ENCODE measurements at places on chromosomes 12 and 14. TPM values are rescaled to one million over a fixed set of nuclear protein-coding genes. Genes with fewer than 3 reads are reported as not detected.

Gene CCDC59
- 15.8 TPM for total RNA-seq

DNA sequence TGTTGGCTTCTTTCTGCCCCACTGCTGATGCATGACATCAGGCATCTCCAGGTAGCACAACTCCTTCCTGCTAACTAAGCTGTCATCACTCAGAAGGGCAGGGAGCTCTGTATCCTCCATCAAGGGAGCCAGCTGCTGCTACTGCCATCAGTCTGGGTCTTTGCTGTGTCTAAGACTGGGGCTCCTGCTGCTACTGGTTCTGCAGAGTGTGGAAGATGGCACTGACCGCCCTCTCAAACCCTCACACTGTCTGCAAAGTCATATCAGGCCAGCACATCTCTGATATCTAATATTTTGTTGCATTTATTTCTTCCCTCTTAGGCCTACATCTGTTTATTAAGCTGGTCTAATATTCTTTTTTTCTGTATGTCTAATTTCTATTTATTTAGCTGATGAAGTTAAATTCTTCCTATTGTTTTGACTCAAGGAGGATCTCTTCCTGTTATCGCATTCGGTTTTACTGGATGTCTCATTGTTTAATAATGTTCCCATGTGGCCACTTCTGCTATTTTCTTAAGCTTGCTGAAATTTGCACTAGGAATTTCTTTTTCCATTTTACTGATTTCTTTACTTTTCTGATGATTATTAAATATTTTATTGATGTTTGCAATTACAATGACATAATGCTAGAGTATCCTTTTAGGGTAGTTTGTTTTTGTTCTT lies 7.6 kb upstream of the E2F7 start:
- H3K27ac ChIP-seq, result no peak overlapping the region
- H3K27me3 ChIP-seq, result no peaks in the 10 kb centered on the region
- H3K4me1 ChIP-seq, result no peaks in the 10 kb centered on the region
- H3K36me3 ChIP-seq, result no peaks in the 10 kb centered on the region

GRCh38 chr12:13425766-13426165 lies 229.2 kb downstream of the EMP1 start:
- H3K4me3 ChIP-seq, result no peak overlapping the region
- no peaks in the 10 kb centered on the region for H3K36me3 ChIP-seq
- DNase-seq, result no peak
- H3K27ac ChIP-seq, result no peak overlapping the region

- peak overlapping the region; percentile 88 for H3K27ac ChIP-seq
- peak overlapping the region; percentile 76 for H3K4me3 ChIP-seq
- no peaks in the 10 kb centered on the region for H3K27me3 ChIP-seq
- no peaks in the 10 kb centered on the region for H3K36me3 ChIP-seq
- peak; percentile 65 for DNase-seq
- H3K4me1 ChIP-seq, result no peaks in the 10 kb centered on the region
Observed at GRCh38 chr14:95156161-95157047, 925 bp downstream of the DICER1 start.

DNA sequence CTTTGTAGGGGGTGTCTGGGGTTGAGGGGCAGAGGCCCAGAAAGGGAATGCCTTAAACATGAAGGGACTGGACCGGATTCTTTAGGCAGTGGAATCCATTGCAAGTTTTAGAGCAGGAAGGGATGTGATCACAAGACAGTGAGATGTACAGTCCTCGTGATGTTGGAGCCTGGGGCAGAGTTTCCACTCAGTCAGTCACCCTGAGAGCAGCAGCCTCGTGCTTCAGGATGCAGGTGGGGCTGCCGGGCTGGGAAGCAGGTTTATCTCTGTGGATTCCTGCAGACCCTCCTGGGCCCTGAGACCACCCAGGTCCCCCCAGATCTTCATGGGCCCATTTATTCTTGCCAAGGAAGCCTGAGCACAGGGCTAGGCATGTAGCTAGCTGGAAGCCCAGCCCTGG lies 38.5 kb downstream of the RIN3 start:
- H3K4me3 ChIP-seq, result no peak overlapping the region
- no peaks in the 10 kb centered on the region for H3K4me1 ChIP-seq
- no peaks in the 10 kb centered on the region for H3K27me3 ChIP-seq
- H3K27ac ChIP-seq, result no peak overlapping the region
- no peaks in the 10 kb centered on the region for H3K36me3 ChIP-seq

DNA sequence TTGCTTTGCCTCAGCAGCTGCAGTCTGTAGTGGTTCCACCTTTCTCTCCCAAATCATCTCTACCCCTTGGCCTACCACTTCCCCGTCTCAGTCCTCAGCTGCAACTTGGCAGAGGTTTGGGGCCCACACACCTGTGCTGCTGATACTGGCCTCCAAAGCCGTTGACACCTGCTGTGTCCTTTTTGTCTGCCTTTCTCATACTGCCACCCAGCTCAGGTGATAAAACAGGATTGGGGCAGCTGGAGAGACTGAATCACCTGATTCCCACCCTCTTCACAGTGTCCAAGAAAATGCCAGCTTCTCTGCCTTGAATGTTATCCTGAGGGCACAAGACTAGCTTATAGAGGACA lies 103.7 kb downstream of the ETV6 start:
- H3K36me3 ChIP-seq, result peaks cover 10% of the 10 kb centered on the region
- H3K4me1 ChIP-seq, result no peaks in the 10 kb centered on the region
- DNase-seq, result no peak
- H3K27ac ChIP-seq, result no peak overlapping the region
- no peak overlapping the region for H3K4me3 ChIP-seq

- no peaks in the 10 kb centered on the region for H3K36me3 ChIP-seq
- DNase-seq, result no peak
- no peak overlapping the region for H3K27ac ChIP-seq
- H3K4me3 ChIP-seq, result no peak overlapping the region
Observed at GRCh38 chr12:107530701-107531100, 154.9 kb upstream of the PWP1 start.

GRCh38 chr14:94174604-94175010 lies 485 bp downstream of the PPP4R4 start:
- H3K4me1 ChIP-seq, result no peaks in the 10 kb centered on the region
- H3K27me3 ChIP-seq, result no peaks in the 10 kb centered on the region
- peak overlapping the region; percentile 50 for H3K4me3 ChIP-seq
- H3K36me3 ChIP-seq, result no peaks in the 10 kb centered on the region
- DNase-seq, result no peak
- no peak overlapping the region for H3K27ac ChIP-seq

Gene IL31
- not detected for total RNA-seq

Gene C12orf54
- total RNA-seq, result not detected

GRCh38 chr12:91947459-91947858 lies 198.2 kb downstream of the BTG1 start:
- no peaks in the 10 kb centered on the region for H3K27me3 ChIP-seq
- no peak overlapping the region for H3K27ac ChIP-seq
- no peak for DNase-seq

- DNase-seq, result no peak
- H3K36me3 ChIP-seq, result no peaks in the 10 kb centered on the region
- H3K4me1 ChIP-seq, result no peaks in the 10 kb centered on the region
- H3K4me3 ChIP-seq, result no peak overlapping the region
- H3K27me3 ChIP-seq, result no peaks in the 10 kb centered on the region
- H3K27ac ChIP-seq, result no peak overlapping the region
Observed at GRCh38 chr14:84825481-84826251, 704.3 kb upstream of the FLRT2 start.

GRCh38 chr12:108801736-108802100 lies 55.7 kb downstream of the SSH1 start:
- no peak overlapping the region for H3K4me3 ChIP-seq
- peaks cover 9% of the 10 kb centered on the region for H3K36me3 ChIP-seq
- H3K4me1 ChIP-seq, result peaks cover 4% of the 10 kb centered on the region
- DNase-seq, result no peak

DNA sequence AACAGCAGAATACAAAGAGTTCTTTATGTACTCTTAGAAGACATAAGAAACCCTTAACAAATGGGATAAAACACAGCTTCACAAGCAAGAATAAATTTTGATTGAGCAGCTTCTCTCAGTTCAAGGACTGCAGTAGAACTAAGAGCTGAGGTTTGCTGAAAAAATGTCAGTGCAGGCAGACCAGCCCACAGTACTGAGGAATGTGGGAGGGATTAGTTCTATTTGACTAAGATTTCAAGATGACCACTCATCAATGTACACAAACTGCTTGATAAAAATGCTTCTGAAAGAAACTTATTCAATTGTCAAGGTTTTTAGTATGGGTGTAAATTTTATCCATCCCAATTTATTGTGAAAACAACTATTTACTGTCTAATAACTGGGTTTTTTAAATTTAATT lies 138.4 kb downstream of the SEC23A start:
- no peak for DNase-seq
- H3K36me3 ChIP-seq, result no peaks in the 10 kb centered on the region
- no peak overlapping the region for H3K27ac ChIP-seq
- H3K4me3 ChIP-seq, result no peak overlapping the region
- no peaks in the 10 kb centered on the region for H3K4me1 ChIP-seq

Gene HOXC9
- not detected for total RNA-seq

DNA sequence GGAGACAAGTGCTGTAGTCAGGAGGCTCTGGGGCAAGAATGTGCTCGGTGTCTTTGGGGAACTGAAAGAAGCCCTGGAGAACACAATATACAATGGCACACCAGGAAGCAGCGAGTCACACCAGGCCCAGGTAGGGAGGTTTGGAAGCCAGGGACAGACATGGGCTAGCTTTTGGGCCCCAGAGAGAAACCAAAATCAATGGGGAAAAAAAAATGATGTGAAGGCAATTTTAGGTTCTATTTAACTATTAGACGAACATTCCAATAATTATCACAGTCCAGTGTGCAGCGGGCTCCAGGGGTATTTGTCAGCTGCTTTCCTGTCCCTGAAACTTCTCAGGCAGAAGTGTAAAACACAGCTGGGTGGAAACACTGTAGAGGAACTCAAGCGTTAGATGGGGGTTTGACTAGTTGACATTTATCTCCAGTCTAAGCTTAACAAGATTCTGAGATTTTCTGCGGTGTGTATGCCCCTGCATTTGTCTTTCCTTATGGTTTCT lies 21.8 kb upstream of the EGLN3 start:
- no peaks in the 10 kb centered on the region for H3K27me3 ChIP-seq
- no peak overlapping the region for H3K27ac ChIP-seq
- no peak overlapping the region for H3K4me3 ChIP-seq
- H3K36me3 ChIP-seq, result no peaks in the 10 kb centered on the region
- DNase-seq, result no peak
- H3K4me1 ChIP-seq, result no peaks in the 10 kb centered on the region

DNA sequence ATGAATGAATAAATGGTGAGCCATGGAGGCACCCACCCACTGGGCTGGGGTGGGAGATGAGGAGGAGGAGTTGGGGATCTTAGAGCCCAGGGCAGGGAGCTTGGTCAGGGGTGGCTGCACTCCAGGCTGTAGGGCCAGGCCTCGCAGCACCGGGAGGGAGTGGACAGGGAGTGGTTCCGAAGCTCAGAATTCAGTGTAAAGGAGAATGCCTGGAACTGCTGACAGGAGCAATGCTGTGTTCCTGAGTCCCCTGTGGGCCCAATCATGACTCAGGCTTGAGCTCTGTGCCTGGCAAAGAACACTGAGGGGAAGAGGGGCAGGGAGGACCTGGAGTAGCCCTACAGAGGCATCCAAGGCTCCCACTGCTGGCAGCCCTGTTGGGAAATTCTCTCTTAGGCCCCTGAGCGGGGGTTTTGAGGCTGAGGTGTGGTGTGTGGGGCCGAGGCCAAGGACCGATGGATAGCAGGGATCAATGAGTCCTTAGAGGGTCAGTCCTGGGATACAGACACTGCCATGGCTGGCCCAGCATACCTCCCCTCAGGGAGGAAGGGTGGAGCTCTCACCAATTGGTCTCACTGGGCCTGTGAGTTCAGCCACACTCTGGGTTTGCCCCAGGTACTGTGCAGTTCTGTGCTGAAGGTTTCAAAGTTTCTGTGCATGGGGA lies 9.5 kb upstream of the RABGGTA start:
- no peaks in the 10 kb centered on the region for H3K36me3 ChIP-seq
- no peak overlapping the region for H3K27ac ChIP-seq
- no peaks in the 10 kb centered on the region for H3K4me1 ChIP-seq

Gene ESPL1
- total RNA-seq, result 3.7 TPM

Gene TRPV4
- total RNA-seq, result 5.8 TPM

DNA sequence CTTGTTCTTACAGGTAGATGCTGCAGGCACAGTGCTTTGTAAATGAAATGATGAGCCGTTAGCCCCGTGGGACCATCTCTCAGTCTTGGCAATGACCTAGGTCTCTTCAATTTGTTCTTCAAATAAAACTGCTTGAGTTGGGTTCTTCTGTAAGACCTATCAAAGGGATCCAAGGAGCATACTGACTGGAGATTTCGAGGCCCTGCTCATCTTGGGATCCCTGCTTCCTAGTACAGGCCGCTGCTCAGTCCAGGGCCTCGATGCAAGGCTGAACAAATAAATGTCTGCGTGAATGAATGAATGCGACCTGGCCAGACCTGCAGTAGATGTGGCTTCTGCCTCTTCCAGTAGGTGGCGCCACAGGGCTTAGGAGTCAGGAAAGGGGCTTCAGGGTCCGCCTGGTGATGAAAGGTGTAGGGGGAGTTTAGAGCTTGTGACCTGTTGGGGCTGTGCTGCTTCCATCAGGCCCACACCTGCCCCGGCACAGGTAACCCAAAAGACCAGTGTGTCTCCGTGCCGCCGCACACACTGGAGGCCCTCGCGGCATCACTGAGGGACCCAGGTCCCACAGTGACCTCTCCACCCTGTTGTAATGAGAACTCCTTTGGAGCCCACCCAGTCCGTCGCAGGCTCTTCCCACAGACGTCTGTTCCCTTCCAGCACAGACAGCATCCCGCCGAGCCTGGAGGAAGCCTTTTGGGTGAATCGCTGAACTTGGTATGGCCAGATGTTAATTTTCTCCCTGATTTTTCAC lies 4.4 kb downstream of the CACNA1C start:
- peaks cover under 1% of the 10 kb centered on the region for H3K27me3 ChIP-seq

DNA sequence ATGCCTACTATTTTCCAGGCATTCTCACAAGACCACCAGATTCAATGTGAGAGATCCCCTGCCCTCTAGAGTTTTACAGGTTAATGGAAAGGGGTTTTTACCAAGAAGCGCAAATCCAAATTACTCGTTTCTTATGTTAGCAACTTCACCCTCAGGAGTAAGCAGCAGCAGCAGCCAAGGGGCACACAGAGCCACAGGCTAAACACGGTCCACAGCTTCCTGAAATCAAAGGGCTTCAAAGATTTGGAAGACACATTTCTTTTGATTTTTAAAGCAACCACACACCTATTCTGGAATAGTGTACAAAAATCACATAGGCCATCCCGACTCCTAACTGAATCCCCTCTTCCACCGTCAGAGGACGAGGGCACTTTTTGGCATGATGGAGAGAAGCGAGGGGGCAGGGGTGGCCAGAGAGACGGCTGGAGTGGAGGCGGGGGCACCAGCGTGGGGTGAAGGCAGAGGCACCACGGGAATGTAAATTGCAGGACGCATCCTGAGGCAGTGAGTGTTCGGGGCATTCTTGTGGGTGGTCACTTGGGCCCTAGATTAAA lies 107.0 kb downstream of the ARF6 start:
- DNase-seq, result no peak
- no peaks in the 10 kb centered on the region for H3K27me3 ChIP-seq
- no peaks in the 10 kb centered on the region for H3K4me1 ChIP-seq

Gene TC2N
- 4.4 TPM for total RNA-seq

Measured in right lobe of liver (tissue), 6 donors.